ENCODE measurements at places on chromosomes 2 and 18.

DNA sequence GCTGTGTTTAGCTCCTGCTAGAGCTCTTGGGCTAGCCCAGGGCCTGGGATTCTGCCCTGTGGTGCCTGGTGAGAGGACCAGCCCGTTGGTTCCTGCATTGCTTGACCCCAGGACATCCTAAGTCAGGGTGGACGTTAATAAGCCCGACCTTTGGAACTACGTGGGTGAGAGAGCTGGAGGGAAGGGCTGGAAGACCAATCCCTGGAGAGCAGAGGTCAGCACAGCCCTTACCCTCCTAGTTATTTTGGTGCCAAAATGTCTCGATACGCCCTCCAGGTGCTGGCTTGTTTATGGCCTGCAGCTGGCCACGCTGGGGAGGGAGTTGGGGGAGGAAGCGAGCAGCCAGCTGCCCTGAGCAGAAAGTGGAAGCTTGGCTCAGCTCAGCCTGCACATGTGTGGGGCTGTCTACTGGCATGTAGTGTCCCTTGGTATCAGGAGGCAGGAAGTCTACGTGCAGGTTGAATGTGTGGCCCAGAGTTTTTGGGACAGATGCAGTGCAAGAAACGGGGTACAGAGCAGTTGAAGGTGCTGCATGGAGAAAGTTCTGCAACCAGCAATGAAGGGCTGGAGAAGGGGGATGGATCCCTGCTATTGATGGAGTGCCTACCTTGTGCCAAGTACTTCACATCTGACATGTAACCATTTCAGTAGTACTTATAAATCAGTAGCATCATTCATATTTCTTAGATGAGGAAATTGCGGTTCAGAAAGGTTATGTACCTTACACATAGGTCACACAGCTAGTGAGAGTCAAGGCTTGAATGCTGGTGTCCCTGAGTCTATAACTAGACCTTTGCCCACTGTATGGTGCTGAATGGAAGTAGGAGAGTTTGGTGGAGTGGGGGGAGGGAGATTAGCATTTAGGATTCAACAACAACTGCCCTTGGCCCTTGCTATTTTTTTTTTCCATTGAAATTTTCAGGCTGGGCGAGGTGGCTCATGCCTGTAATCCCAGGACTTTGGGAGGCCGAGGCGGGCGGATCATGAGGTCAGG is 5.0 kb upstream of the DGKD start:
- DNase-seq = no peak

- DNase-seq = no peak
These were observed 198.1 kb downstream of the MCFD2 start for GRCh38 chr2:46717344-46718121.

- DNase-seq = no peak
These were observed 23.6 kb downstream of the UGP2 start for GRCh38 chr2:63865159-63865799.

DNA sequence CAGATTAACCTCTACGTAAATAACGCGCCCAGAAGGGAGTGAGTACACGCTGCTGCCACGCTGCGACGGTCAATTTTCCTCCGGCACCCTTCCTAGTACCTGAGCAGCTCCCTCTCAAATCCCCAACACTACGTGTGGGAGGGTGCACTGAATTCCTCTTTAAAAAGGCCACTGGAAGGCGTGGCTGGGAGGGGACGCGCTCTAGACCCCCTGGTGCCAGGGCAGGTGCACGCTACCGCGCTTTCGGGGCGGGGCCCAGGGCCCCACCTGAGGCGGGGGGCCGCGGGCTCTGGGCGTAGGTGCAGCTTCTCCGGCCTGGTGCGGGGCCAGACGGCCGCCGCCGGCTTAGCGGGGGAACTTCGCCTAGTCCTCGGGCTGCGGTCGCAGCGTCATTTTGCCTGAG is 668 bp upstream of the ANKRD12 start:
- no peak for DNase-seq

GRCh38 chr2:2764001-2764355 is 432.9 kb upstream of the MYT1L start:
- no peak for DNase-seq

GRCh38 chr18:22538426-22538825 is 120.7 kb upstream of the CTAGE1 start:
- no peak for DNase-seq

DNA sequence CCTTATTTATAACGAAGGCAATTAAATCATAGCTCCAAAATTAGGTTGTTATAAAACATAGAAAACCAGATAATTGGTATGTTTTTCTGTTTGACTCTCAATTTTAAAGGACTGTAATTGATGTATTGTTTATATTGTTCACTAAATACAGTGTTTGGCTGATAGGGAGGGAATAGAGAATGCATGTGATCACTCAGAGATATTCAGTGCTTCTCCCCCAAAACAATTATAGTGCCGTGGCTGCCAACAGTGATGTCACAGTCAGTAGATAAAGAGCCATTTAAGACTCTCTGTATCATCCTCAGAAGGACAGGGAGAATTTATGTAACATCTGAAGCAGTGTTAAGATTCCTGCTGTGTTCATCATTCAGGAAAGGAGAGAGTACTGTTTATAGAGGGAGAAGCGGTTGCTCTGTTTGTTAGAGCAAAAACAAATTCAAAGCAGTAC is 69.6 kb downstream of the PHLPP1 start:
- no peak for DNase-seq

DNA sequence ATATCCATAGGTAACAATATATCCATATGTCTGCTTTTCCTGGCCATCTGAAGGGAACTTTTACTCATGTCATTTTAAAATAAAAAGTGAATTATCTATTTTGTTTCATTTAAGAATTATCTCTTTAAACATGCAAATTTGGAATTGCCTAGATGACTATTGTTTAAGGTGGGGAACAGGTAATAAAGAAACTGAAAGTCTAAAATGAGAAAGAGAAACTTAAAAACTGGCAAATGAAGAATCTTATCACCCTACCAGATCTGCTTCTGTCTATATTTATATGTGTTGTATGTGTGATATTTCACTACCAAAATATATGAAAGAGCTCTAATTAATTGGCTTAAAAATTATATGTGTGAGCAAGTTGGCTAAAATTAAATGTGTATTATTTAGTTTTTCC is 243.2 kb upstream of the KCNH7 start:
- no peak for DNase-seq

- no peak for DNase-seq
These were observed 911 bp upstream of the PTPRM start for GRCh38 chr18:7566244-7566566.

DNA sequence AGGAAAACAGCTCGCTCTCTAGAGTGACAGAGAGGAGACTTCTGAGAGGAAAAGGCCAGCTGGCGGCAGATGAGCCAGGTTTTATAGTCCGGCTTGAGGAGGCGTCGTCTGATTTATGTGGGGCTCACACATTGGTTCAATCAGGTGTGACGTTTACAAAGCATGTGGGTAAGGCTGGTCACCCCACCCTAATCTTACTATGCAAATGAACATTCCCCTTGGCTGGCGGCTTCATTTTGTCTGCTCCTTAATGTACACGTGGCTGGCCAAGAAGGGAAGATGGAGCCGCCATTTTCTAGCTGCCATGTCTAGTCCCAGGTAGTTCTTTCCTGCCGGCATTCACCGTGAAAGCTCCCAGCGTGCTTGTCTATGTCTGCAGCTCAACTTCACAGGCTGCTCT is 299.1 kb upstream of the SPRED2 start:
- no peak for DNase-seq

DNA sequence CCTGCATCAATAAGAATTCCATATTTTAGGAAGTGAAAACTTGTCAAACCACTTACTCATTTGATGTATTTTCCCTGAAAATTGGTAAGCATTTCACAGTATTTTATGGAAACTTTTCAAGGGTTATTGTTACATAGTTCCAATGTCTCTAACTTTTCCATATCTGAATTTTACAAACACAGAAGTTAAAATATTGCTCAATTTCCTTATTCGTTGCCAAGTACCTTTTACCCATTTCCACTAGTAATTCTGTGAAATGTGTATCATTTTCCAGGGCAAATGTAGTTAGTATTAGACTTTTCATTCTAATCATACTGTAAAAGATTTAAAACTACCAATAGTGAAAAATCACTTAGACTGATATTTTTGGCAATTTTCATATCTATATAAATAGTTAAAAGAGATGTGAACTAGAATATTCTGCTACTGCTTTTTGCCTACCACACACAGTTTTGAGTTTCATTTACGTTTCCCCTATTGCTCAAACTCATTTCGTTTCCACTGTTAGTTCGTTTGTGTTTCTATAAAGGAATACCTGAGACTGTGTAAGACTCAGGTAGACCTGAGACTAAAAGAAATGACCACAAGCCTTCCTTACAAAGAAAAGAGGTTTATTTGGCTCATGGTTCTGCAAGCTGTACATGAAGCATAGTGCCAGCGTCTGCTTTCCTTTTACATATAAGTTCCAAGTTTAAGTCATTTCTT is 86.3 kb downstream of the PMS1 start:
- no peak for DNase-seq

GRCh38 chr2:73981081-73982001 is 3.4 kb upstream of the TET3 start:
- DNase-seq = no peak

GRCh38 chr2:172038604-172039003 is 38.9 kb downstream of the METAP1D start:
- DNase-seq = no peak

GRCh38 chr2:119630121-119630520 is 48.9 kb upstream of the TMEM177 start:
- DNase-seq = no peak

GRCh38 chr2:72350852-72351251 is 203.2 kb upstream of the CYP26B1 start:
- no peak for DNase-seq

DNA sequence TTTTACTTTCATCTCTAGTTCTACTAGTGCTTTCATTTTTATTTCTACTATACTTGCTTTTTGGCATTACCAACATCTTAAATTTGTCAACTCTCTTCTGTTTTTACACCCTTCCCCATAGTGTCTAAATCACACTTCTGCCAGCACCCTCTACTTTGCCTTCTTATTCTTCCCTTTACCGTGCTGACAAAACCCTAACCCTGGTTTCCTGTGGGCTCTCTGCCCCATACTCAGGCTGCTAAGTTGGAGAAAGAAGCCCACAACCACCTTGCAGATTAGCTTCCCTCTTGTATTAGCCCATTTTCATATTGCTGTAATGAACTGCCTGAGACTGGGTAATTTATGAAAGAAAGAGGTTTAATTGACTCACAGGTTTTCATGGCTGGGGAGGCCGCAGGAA is 24.8 kb downstream of the GIGYF2 start:
- DNase-seq = no peak

DNA sequence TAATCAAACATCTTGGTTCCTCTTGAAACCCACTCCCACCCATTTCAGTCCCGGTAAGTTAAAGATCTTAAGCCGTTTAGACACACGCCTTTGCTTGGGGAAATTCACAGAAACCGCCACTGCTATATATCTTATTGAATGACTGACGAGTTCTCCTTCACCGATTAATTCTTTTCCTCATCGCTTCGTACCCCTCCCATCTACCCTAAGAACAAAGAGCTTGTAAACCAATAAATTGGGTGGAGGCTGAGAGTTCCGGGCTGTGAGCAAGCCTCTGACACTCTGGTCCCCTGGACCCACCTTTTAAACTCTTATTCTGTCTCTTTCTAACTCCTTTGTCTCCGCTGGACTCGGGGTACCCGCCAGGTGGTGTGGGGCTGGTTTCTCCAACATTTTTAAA is 30.6 kb downstream of the TMEM131 start:
- no peak for DNase-seq

GRCh38 chr2:66534461-66534860 is 99.5 kb downstream of the MEIS1 start:
- no peak for DNase-seq

- no peak for DNase-seq
These were observed 99.3 kb downstream of the COL6A3 start for GRCh38 chr2:237314681-237315080.

- no peak for DNase-seq
These were observed 37.0 kb downstream of the TMEFF2 start for GRCh38 chr2:192157776-192158175.

DNA sequence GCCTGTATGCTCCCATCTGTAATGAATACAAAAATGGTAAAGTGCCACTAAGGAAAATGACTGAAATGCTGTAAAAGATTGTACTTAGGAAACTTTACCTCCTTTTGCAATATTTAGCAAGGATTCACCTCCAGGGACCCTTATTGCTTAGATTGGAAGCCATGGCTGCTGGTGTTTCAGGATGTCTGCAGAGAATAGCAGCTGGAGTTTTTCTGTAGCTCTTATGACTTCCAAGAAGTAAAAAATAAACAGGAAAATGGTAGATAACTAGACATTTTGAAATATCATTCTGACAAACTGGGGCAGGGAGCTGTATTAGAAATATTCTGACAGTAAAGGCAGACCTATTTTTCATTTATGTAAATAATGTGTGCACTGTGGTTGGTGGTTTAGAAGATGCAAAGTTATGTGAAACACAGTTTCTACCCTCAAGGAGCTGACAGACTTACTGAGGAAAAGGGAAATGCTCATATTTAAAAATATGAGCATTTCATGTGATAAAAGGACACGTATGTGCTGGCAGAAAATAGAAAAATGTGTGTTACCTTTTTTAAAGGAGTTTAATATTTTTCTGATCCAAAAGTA is 224.9 kb upstream of the BOD1L2 start:
- no peak for DNase-seq

DNA sequence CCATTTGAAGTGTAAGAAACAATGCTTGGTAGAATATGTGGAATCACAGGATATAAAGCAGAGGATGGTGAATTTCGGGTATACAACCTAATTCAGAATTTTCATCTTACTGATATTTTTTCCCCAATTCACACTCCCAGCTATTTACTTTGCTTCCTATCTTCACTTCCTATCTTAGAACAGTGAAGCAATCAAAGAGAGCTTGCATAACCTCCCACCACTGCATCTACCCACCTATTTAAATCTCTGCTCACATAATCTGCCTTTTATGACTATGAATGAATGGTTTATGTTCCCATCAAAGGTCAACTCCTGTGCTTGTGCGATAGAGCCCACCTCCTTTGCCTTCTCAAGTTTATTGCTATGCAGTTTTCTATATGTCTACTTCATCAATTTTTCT is 3.3 kb downstream of the RMDN2 start:
- no peak for DNase-seq

- no peak for DNase-seq
These were observed 23.4 kb upstream of the UGP2 start for GRCh38 chr2:63818271-63818670.

- no peak for DNase-seq
These were observed 273.7 kb downstream of the NOL4 start for GRCh38 chr18:33951031-33951430.

GRCh38 chr2:232930059-232930400 is 60.0 kb downstream of the SNORC start:
- no peak for DNase-seq
